ENCODE measurements at places on chromosomes 1 and 21.

GRCh38 chr1:18013216-18013615 is 94.4 kb upstream of the IGSF21 start:
- DNase-seq = no peak

DNA sequence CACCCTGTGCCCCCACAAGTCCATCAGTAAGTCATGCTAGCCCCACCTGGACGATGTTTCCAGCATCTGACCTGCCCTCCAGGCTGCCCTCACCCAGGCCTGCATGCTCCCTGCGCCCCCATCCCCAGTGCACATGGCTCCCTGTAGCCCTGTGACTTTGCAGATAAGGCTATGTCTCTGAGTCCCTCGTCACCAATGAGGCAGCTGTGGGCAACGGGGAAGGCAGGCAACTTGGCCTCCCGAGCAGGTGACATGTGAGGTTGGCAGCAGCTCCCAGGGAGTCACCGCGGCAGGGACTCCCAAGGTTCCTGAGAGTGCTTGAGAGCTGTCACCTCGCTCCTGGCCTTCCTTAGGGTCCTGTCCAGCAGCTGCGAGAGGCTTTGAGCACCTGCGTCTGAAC is 32.4 kb upstream of the AGPAT3 start:
- no peak for DNase-seq

- no peak for DNase-seq
These were observed 4.2 kb upstream of the AQP10 start for GRCh38 chr1:154316704-154317103.

GRCh38 chr1:196148367-196148970 is 459.8 kb downstream of the KCNT2 start:
- DNase-seq = no peak

DNA sequence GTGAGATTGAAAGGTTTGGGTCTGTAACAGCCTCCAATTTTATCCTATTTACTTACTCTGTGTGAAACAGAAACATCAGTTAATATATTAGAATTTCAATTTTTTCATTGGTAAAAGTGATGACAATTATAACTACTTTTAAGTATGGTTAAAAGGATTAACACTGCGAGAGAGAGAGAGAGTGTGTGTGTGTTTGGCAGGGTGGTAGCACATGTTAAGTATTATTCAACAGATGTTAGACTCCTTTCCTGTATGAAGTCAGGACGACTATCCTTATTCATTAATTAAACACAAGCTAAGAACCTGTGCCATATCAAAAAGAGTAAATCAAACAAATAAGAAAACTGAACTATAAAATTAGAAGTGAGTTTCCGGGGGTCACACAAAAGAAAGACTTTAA is 662.5 kb downstream of the PLPP3 start:
- no peak for DNase-seq

GRCh38 chr1:14923727-14924452 is 229.7 kb upstream of the TMEM51 start:
- DNase-seq = no peak

- DNase-seq = no peak
These were observed 4.3 kb upstream of the MFAP2 start for GRCh38 chr1:16984717-16985116.

GRCh38 chr1:151222130-151222529 is 23.8 kb downstream of the PIP5K1A start:
- DNase-seq = no peak

- no peak for DNase-seq
These were observed 16.1 kb downstream of the EIF2B3 start for GRCh38 chr1:44970317-44970716.

DNA sequence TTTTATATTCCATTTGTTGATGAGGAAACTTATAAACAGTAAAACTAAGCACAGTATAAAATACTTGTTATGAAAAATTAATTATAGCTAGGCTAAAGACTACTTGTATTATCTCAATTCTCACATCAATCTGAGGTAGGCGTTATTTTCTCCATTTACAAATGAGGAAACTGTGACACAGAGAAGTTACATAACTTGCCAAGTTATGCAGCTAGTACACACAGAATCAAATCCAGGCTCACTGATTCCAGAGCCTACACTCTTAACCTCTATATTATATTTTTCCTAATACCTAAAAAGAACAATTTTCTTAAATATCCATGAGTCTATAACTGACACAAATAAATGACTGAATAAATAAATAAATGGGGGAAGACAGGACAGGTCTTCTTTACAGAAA is 11.2 kb upstream of the VPS45 start:
- DNase-seq = peak; percentile 22

GRCh38 chr1:208332774-208333126 is 88.6 kb upstream of the PLXNA2 start:
- no peak for DNase-seq

DNA sequence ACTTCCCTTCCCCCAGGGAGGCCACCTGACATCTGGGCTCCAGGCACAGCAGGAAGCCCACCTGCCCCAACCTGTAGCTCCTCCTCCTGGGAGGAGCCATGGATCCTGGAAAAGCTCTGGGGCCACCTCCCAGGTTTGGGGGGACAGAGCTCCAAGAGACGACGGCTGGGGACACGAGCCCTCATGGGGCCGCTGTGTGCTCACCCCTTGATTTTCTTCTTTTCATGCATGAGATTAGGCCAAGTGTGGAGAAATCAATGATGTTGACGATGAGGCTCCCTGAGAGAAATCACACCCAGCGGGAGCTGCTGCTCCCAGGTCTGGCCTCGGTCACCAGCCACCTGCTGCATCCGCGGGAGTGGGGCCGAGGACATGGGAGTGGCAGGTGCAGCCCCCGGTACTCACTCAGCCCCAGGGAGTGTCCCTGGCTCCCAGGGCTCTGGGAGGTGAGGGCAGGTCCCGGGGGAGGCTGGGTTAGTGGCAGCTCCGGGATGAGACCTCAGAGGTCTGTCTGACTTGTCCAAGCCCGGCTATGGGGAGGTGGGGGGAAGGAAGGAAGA is 8.7 kb downstream of the TNFRSF14 start:
- no peak for DNase-seq

GRCh38 chr1:84889437-84889836 is 3.6 kb downstream of the LPAR3 start:
- no peak for DNase-seq

GRCh38 chr1:53270873-53271272 is 32.6 kb upstream of the MAGOH start:
- no peak for DNase-seq

- DNase-seq = no peak
These were observed 7.9 kb downstream of the DISC1 start for GRCh38 chr1:231634323-231635013.

DNA sequence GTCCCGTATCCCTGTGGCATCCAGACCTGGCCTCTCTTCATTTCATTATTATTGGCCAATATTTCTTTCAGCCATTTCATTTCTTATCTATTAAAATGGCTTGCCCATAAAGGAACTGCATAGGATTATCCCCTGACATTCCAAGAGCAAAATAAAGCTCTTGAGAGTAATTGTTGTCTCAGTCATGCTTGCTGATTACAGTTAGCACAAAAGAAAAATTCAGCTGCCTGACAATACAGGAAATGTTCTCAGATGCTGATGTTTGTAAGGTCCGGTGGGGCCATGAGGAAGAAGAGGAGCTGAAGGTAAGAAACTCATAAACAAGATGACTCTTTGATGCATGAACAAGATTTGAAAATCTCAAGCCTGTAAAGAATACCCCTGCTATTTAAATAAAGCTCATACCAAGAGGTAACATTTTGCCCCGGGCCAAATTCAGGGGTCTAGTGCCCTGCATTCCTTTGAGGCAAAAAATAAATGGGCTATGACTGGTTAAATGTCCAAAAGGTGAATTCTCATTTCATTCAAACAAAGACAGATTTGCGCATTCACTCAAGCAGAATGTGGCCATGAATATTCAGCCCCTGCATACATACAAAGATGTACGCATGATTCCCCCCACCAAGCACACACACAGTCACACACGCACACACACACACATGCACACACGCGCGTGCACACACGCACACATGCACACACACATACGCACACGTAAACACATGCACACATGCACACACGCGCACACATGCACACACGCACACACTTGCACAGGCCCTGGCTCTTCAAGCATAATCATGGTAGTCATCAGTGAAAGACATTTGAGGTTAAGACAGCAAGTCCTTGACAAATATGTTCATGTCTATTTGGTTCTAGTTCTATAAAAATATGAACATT is 44.8 kb downstream of the KCNJ15 start:
- no peak for DNase-seq

GRCh38 chr1:155128755-155129473 is 1.2 kb downstream of the EFNA1 start:
- no peak for DNase-seq

DNA sequence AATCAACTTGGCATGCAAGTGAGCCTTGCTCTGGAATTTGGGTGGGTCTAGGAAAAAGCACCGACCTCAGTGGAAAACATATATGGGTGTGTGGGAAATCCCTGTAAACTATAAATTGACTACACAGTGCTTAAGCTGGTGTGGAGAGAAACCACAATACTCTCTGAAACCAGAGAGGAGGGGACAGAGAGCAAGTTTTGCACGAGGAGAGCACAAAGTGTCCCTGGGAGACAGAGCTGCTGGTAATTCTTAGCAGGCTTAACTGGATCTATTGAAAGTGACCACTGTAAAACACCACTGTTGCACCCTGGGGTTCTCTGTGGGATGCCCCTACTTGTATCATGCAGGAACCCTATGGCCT is 12.8 kb downstream of the KCNJ15 start:
- no peak for DNase-seq

GRCh38 chr1:112462953-112463279 is 45.8 kb upstream of the WNT2B start:
- DNase-seq = no peak

DNA sequence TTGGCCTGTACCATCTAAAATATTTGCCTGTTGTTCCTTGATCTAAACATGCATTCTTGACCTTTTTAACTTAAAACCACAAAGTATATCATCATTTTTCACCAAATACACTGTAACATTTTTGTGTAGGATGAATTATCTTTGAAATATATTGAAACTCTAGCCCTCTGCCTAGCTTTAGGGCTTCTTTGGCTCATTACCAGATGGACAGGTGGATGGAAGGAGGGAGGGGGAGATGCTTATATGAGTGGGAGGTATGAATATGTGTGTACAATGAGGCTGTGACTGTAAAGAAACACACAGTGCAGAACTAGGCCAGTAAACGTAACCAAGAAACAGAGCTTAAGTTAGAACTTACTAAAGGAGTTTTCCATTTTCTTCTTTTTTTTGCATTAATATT is 118.5 kb downstream of the ESRRG start:
- DNase-seq = no peak

GRCh38 chr1:50268049-50268448 is 155.2 kb downstream of the DMRTA2 start:
- no peak for DNase-seq

- no peak for DNase-seq
These were observed 55.4 kb downstream of the CAMK2N1 start for GRCh38 chr1:20430355-20431175.

- DNase-seq = peak; percentile 55
These were observed 88.6 kb upstream of the PKN2 start for GRCh38 chr1:88595355-88596002.

GRCh38 chr1:19643602-19644394 is at the start of gene NBL1:
NBL1 (plus strand) TSS chr1:19644311; CDS start chr1:19655031, 10,720 bp downstream.
- no peak for DNase-seq

- DNase-seq = no peak
These were observed 221.4 kb upstream of the L1TD1 start for GRCh38 chr1:61973100-61973837.

GRCh38 chr1:152110365-152110859 is 4.8 kb downstream of the TCHH start:
- peak; percentile 71 for DNase-seq

DNA sequence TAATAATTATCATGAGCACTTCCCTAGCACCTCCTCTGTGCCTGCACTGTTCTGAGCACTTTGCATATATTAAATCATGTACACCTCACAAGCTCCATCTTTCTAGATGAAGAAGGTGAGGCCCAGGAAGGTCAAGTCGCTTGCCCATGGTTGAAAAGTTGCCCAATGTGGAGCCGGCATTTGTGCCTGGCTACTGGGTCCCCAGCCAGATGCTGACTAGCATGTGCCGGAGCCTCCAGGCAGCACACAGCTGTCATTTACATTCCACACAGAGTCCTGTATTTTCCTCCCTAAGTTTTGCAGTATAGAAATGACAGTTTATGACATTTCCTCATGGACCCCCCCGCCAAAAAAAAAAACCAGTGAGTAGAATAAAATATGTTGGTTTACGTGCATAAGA is 94.3 kb downstream of the BCAR3 start:
- no peak for DNase-seq

DNA sequence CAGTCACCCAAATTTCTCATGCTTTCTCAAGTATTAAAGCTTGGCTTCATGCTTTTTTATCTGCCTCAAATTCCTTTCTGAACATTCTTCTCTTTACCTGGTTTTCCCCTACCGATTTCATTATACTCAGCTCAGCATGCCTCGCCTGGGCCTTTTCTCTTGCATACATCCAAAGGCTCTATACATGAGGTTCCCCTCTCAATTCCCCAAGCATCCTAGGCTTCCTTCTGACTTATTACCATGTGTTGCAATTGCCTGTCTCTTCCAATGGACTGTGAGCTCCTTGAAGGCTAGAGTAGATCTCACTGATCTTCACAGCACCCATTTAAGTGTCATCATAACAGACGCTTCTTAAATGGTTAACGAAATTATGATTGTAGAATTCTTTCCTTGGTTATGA is 24.1 kb upstream of the CYP4A22 start:
- no peak for DNase-seq

DNA sequence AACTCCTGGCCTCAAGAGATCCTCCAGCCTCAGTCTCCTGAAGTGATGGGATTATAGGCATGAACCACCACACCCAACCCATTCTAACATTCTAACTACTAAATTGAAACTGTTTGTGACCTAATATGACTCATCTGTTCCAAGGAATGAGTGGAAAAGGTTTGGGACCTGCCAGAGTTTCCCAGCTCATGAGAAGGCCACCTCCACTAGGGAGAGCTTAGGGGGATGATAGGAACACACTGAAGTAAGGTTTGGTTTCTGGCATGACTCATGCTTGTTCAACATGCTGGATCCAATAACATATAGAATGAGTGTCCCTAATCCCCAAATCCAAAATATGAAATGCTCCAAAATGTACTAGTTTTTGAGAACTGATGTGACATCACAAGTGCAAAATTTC is 18.9 kb upstream of the SCAF4 start:
- no peak for DNase-seq

GRCh38 chr1:95249916-95250315 is 15.9 kb downstream of the RWDD3 start:
- DNase-seq = no peak

- DNase-seq = no peak
These were observed 34.4 kb downstream of the INKA2 start for GRCh38 chr1:111704776-111705175.

DNA sequence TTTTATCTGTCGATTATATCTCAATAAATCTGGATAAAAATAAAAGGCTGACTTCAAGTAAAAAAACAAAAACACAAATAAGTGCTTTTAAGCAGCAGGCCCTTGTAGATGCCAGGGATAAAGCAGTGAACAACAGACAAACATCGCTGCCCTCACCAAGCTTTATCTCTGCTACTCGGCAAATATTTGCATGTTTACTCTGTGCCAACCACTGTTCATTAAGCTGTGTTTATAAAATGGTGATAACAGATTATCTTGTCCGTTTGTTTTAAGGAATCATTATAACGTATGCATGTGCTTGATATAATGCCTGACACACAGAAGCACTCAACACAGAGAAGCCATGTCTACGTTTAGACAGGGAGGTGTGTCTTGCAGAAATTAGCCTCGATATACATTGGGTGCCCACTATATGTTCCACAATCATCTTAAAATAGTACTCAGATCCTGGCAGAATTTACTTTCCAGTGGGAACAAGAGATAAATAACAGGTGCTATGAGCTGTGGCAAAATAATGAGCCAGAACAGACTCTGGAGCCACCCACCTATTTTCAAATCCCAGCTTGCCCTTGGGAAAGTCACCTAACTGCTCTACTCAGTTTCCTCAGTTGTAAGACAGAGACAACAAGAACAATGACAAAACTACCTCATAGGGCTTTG is 47.2 kb downstream of the TRIT1 start:
- DNase-seq = no peak

All from HL-60 (cell line).